Naive B cell (primary cell): ENCODE measurements at places on chromosomes 2 and 18.

DNA sequence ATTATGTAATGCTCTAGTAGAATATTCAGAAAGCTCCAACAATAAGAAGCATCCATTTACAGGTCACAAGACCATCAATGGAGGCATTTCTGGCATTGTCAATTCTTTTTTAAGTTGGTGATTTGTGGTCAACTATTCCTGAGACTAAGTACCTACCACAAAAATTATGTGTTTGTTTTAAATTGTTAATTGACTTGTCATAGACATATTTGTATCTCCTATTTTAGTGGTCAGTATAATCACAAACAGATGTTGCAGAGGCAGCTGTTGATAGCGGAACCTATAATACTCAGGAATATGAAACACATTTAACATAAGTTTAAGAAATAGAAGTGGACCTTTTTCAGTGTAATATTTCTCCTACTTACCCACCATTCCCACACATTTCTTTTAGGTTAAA, 430.1 kb downstream of the CCDC85A start:
- H3K4me1 ChIP-seq, result no peaks in the 10 kb centered on the region
- no peak overlapping the region for H3K4me3 ChIP-seq
- DNase-seq, result no peak
- no peaks in the 10 kb centered on the region for H3K27me3 ChIP-seq
- H3K27ac ChIP-seq, result no peak overlapping the region

- H3K4me3 ChIP-seq, result no peak overlapping the region
- no peaks in the 10 kb centered on the region for H3K27me3 ChIP-seq
- H3K4me1 ChIP-seq, result no peaks in the 10 kb centered on the region
- no peak for DNase-seq
These were observed 183.4 kb upstream of the CDH7 start for GRCh38 chr18:65567372-65567771.

DNA sequence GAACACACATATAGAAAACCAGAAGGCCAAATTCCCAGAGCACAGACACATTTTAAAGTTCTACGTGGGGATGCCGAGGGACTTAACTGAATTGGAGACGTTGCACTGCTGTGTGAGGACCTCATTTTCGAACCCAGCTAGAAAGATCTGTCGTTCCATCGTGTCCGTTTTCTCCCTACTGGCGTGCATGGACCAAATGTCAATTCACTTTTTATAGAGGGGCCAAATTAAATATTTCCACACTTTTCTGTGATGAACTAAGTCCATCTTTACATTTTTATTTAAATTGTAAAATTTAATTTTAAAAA, 692 bp upstream of the TSHZ1 start:
- peaks cover 56% of the 10 kb centered on the region for H3K4me1 ChIP-seq
- H3K27me3 ChIP-seq, result peaks cover 28% of the 10 kb centered on the region
- H3K36me3 ChIP-seq, result no peaks in the 10 kb centered on the region
- peak overlapping the region; percentile 100 for H3K4me3 ChIP-seq
- H3K27ac ChIP-seq, result peak overlapping the region; percentile 91

- DNase-seq, result no peak
- H3K4me3 ChIP-seq, result peak overlapping the region; percentile 2
- H3K27me3 ChIP-seq, result no peaks in the 10 kb centered on the region
These were observed 318.4 kb downstream of the AGAP1 start for GRCh38 chr2:235812185-235812665.

DNA sequence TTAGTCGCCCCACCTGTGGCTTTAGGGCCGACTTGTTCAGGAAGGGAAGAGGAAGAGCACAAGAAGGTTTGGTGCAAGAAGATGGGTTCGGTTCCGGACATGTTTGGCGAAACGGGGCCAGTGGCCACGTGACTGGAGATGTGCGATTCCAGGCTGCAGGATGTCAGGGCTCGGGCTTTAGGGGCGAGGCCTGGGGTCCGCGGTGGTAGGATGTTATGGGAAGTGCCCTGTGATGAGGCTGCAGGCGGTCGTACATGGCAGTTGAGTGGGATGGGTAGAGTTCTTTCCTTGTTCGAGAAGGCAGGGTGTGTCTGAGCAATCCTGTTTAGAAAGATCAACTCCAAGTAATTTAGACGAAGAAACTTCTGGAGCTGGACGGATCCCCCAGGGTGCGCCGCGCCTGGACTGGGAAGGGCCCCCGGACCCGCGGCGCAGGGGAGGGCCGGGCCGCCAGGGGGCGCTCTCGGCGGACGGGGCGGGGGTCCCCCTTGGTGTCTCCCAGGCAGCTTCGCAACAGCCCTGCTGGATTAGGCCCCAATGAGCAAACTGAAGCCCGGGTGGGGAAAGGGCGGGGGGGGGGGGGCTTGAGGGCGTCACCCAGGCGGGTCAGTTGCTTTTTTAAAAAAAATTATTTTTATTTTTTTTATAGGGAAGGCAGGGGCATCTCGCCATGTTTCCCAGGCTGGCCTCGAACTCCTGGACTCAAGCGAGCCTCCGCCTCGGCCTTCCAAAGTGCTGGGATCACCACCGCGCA, 17.2 kb upstream of the SDC1 start:
- H3K36me3 ChIP-seq, result peaks cover 16% of the 10 kb centered on the region
- H3K4me3 ChIP-seq, result peak overlapping the region; percentile 63
- peaks cover 11% of the 10 kb centered on the region for H3K27me3 ChIP-seq
- no peak overlapping the region for H3K27ac ChIP-seq
- no peak for DNase-seq
- peaks cover 3% of the 10 kb centered on the region for H3K4me1 ChIP-seq

DNA sequence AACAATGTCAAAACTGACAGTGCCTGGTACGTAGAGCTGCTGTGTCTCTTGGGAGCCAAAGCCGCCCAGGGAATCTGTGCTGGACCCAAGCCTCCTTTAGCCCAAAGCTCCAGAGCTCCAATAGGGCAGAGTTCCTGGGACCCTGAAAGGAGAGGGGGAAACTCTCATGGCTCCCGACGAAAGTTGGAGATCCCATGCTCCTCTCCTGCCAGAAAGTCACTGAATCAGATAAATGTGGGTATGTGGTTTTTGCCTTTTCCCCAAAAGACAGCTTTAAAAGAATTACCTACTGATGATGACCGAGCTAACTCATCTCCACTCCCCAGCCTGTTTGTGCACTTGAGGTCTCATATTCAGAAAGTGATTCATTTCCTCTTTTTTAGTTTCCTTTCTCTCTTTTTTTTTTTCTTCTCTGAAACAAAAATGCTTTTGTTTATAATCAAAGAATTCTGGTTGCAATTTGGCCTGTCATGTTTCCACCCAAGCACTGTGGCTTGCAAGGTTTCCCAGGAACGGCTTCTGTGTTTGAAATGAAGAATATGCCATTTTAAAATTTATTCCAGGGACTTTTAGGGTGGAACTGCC, 14.1 kb upstream of the PMAIP1 start:
- no peaks in the 10 kb centered on the region for H3K27me3 ChIP-seq
- peak; percentile 61 for DNase-seq
- peak overlapping the region; percentile 87 for H3K27ac ChIP-seq
- H3K36me3 ChIP-seq, result no peaks in the 10 kb centered on the region

- H3K4me1 ChIP-seq, result no peaks in the 10 kb centered on the region
- H3K36me3 ChIP-seq, result no peaks in the 10 kb centered on the region
- peaks cover 6% of the 10 kb centered on the region for H3K27me3 ChIP-seq
- no peak overlapping the region for H3K27ac ChIP-seq
These were observed 6.1 kb downstream of the ALLC start for GRCh38 chr2:3664118-3664517.

DNA sequence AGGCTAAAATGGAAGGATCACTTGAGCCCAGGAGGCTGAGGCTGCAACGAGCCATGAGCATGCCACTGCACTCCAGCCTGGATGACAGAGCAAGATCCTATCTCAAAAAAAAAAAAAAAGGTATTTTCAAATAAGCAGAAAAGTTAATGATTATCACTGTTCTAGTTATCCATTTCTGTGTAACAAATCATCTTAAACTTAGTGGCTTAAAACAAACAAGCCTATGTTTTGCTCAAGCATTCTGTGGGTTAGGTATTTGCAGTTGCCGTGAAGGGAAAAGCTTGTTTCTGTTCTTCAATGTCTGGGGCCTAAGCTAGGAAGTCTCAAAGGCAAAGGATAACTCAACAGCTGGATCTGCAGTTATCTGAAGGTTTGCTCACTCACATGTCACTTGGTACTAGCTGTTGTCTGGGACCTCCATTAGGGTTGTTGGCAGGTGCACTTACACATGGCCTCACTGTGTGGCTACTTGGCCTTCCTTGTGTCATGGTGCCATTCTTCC, 14.1 kb downstream of the MFF start:
- no peak overlapping the region for H3K4me3 ChIP-seq
- peaks cover 10% of the 10 kb centered on the region for H3K36me3 ChIP-seq
- no peak overlapping the region for H3K27ac ChIP-seq
- no peaks in the 10 kb centered on the region for H3K27me3 ChIP-seq
- peaks cover 3% of the 10 kb centered on the region for H3K4me1 ChIP-seq
- no peak for DNase-seq

DNA sequence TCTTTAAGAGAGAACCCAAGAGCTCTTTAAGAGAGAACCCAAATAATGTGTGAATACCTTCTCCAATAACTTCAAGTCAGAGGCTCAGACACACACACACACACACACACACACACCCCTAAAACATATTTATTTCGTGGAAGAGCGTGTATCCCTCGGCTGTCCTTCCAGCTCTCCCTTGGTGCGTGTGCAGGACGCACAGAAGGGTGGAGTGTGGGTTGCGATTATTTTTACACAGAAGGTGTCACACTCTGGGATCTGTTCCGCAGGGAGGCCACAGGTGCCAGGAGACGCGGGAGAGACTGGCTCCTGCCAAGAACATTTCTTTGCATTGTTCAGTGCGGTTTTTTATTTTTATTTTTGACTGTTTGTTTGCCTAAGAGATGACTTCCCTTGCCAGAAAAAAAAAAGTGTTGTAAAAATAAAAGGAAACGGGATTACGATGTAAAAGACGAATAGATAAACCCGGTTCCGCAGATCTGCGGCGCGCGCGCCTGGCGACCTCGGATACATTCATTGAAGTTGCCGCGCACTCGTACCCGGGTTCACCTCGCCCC, 47.3 kb upstream of the ATP6V1B1 start:
- peaks cover 61% of the 10 kb centered on the region for H3K27me3 ChIP-seq
- peaks cover 31% of the 10 kb centered on the region for H3K4me1 ChIP-seq
- H3K36me3 ChIP-seq, result peaks cover 15% of the 10 kb centered on the region
- no peak overlapping the region for H3K27ac ChIP-seq
- no peak for DNase-seq

- H3K4me1 ChIP-seq, result peaks cover 4% of the 10 kb centered on the region
- H3K27ac ChIP-seq, result no peak overlapping the region
- H3K4me3 ChIP-seq, result no peak overlapping the region
- no peak for DNase-seq
These were observed 77.2 kb downstream of the CD28 start for GRCh38 chr2:203783496-203784203.

- H3K4me3 ChIP-seq, result no peak overlapping the region
- DNase-seq, result no peak
- H3K27me3 ChIP-seq, result no peaks in the 10 kb centered on the region
- no peaks in the 10 kb centered on the region for H3K36me3 ChIP-seq
These were observed 414.4 kb upstream of the ACVR2A start for GRCh38 chr2:147430408-147430807.

- no peaks in the 10 kb centered on the region for H3K27me3 ChIP-seq
- H3K4me1 ChIP-seq, result peaks cover 54% of the 10 kb centered on the region
- peak; percentile 44 for DNase-seq
- peak overlapping the region; percentile 88 for H3K27ac ChIP-seq
- H3K4me3 ChIP-seq, result peak overlapping the region; percentile 76
These were observed 25.4 kb downstream of the SP100 start for GRCh38 chr2:230441227-230441897.

DNA sequence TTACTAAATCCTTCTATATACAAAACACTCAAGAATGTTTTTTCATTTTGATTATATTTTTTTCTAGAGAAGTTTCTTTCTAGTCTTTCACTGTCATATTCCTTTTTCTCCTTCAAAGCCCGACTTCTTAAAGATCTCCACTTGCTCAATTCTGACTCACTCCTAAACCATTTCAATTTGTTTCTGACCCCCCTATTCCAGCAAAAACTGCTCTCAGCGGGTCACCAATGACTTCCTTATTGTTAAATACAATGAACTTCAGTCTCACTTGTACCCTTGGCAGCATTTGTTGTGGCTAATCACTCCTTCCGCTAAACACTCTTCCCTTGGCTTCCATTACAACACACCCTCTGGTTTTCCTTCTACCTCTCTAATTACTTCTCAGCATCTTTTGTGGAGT, 111.1 kb upstream of the RBBP8 start:
- H3K27me3 ChIP-seq, result no peaks in the 10 kb centered on the region
- no peak overlapping the region for H3K27ac ChIP-seq
- no peak for DNase-seq

GRCh38 chr2:194566907-194567660, 1089.9 kb upstream of the SLC39A10 start:
- no peak overlapping the region for H3K4me3 ChIP-seq
- no peak overlapping the region for H3K27ac ChIP-seq
- H3K4me1 ChIP-seq, result no peaks in the 10 kb centered on the region
- no peak for DNase-seq

- H3K4me1 ChIP-seq, result peaks cover 34% of the 10 kb centered on the region
- no peak for DNase-seq
- no peaks in the 10 kb centered on the region for H3K36me3 ChIP-seq
- peak overlapping the region; percentile 91 for H3K4me3 ChIP-seq
These were observed 1.1 kb downstream of the MREG start for GRCh38 chr2:216012133-216012829.

- no peaks in the 10 kb centered on the region for H3K36me3 ChIP-seq
- no peaks in the 10 kb centered on the region for H3K27me3 ChIP-seq
- no peak overlapping the region for H3K4me3 ChIP-seq
- no peak for DNase-seq
- no peak overlapping the region for H3K27ac ChIP-seq
These were observed 122.5 kb downstream of the CNTNAP5 start for GRCh38 chr2:124147552-124147951.

GRCh38 chr18:4233468-4233867, 221.6 kb downstream of the DLGAP1 start:
- H3K36me3 ChIP-seq, result no peaks in the 10 kb centered on the region
- no peak overlapping the region for H3K4me3 ChIP-seq
- no peak overlapping the region for H3K27ac ChIP-seq
- H3K27me3 ChIP-seq, result no peaks in the 10 kb centered on the region
- H3K4me1 ChIP-seq, result no peaks in the 10 kb centered on the region
- no peak for DNase-seq

DNA sequence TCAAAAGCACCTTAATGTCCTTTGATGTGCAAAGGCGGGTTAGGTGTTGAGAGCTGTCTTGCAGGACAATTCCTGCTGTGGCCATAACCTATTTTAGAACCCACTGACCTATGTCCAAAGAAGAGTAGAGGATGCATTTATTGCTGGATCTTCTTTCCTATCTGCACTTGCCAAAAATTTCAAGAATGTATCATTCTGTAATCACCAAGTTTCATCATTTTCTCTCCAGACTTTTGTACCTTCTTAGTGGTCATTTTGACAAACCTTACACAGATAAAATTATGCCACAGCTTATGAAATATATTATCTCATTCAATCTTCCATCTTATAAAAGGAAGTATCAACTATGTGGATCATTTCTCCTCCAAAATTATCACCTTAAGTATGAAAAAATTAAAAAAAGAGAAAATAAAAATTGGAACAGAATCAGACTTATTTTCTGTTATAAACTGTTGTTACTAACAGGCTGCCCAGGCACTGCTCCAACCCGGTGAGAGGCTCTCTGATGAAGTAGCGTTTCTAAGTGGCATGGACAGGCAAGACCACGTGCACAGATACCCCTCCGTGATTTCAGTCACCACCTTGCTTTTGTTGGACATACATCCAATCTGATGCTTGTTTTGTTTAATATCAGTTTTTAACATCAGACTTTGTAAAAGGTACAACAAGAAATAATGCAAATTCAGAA, 559.9 kb upstream of the ID2 start:
- peaks cover 20% of the 10 kb centered on the region for H3K27me3 ChIP-seq
- DNase-seq, result no peak
- H3K4me3 ChIP-seq, result no peak overlapping the region
- H3K27ac ChIP-seq, result no peak overlapping the region
- no peaks in the 10 kb centered on the region for H3K4me1 ChIP-seq
